Eye (tissue), 1 donor: ENCODE measurements at places on chromosomes 1 and 21.

GRCh38 chr1:199804526-199804925 is 223.0 kb upstream of the NR5A2 start:
- DNase-seq = peak; percentile 8

DNA sequence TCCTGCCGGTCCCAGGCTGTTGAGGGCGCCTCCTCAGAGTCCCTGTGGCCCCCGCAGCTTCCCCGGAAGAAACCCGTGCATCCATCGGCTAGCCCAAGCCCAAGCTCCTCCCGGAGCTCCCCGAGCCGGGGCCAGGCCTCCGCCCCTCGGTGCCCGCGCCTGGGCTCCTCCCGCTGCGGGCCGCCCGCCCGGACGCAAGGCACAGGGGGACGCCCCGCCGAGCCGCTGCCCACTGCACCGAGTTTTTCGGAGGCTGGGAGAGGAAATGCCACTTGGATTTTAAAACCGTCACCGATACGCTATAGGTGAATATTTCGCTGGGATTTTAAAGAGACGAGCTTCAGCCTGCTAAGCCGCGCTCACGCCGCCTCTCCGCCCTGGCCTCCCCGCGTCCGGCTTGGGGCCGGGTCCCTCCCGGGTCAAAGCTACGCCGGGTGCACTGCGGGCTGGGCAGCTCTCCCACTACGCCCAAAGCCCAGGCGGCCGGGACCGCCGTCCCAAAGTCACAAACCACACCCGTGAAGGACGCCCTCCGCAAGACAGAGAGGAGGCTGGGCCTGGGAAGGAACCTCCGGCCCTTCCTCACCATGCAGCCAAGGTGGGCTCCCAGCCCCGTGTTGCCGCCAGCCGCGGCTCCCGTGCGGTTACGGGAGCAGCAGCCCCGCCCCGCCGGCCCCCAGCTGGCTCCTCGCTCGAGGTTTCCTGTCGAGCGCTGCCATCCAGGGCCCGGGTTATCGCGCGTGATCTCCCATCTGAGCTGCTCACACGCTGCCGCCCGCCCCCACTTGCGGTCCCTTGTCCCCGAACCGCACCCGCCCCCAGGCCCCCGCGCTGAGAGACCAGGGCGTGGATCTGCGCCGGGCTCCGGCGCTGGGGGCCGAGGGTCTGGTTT is 63.2 kb downstream of the CD247 start:
- DNase-seq = peak; percentile 87

- no peak for DNase-seq
Observed at GRCh38 chr21:14762734-14763694, 216.9 kb upstream of the SAMSN1 start.

DNA sequence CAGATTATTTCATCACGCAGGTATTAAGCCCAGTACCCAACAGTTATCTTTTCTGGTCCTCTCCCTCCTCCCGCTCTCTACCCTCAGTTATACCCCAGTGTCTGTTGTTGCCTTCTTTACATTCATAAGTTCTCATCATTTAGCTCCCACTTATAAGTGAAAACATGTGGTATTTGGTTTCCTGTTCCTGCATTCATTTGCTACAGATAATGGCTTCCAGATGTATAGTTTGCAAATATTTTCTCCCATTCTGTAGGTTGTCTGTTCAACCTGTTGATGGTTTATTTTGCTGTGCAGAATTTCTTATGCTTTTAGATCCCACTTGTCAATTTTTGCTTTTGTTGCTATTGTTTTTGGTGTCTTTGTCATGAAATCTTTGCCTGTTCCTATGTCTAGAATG is 21.1 kb upstream of the KCNH1 start:
- DNase-seq = peak; percentile 10

GRCh38 chr1:54950006-54950368 is 30.4 kb upstream of the TMEM61 start:
- no peak for DNase-seq

DNA sequence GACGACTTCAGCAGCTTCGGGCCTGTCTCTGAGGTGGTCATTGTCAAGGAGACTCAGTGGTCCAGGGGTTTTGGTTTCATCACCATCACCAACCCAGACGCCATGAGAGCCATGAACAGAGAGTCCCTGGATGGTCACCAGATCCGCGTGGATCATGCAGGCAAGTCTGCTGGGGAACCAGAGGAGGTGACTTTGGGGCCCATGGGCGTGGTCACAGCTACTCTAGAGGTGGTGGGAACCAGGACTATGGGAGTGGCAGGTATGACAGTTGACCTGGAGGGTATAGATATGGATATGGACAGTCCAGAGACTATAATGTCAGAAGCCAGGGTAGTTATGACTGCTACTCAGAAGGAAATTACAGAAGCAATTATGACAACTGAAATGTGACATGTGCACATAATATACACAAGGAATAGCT is 19.3 kb upstream of the METTL13 start:
- no peak for DNase-seq

DNA sequence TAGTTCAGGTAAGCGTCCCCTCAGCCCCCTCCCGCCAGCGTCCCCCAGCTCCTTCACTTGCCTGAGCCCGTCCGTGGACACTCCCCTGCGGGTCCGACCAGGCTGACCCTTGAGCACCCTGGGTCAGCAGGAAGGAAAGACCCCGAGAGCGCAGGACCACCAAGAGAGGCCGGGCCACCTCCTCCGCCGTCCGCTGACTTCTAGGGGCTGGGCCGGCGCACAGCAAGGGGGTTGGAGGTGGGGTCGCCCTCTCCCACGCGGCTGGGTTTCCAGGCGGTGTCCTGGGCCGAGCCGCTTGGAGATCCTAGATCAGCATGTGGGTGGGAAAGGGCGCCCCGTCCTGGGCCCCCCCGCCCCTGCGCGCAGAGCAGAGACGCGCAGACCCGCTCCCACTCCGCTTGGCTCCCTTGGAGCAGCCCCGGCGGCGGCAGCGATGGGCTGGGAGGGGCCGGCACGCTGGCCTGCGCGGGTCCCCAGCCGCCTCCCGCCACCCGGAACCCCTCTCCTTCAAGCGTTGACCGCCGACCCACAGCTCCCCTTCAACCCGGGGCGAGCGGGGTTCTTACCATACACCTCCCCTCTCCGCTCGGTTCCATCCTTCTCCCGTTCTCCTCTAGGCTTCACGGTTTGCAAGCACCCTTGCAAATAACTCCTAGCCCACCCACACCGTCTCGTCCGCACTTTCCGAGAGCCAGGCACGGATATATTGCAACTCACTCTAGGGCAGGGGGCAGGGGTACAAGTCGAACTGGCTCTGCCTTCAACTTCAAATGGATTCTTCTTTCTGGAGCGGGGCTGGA is 7.5 kb downstream of the KNCN start:
- peak; percentile 53 for DNase-seq

DNA sequence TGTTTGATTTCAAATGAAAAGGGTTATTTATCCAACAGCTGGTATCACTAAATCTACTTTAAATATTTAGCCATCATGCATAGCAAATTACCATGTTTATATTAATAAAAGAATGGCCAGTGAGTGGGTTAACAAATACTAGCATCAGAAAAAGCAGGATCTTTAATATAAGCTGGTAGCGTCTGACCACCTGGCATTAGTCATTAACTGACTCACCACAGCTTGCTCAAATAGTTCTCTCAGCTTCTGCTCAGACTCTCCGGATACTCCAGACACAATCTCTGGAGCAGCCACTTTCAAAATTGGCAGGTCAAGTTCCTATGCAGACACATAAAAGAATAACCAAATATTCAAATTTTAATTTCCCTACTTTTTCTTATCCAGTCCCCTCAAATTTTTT is 29.6 kb downstream of the NVL start:
- DNase-seq = no peak

- DNase-seq = peak; percentile 46
Observed at GRCh38 chr1:3992103-3992556, 92.1 kb upstream of the C1orf174 start.

- no peak for DNase-seq
Observed at GRCh38 chr1:207026104-207026534, 6.4 kb downstream of the C1orf116 start.

GRCh38 chr1:218743861-218744505 is 398.8 kb downstream of the TGFB2 start:
- no peak for DNase-seq
